ENCODE measurements at places on chromosomes 7 and 10. TPM values are rescaled to one million over a fixed set of nuclear protein-coding genes. Genes with fewer than 3 reads are reported as not detected.

ZWINT gene
- 12.2 TPM for polyA plus RNA-seq

RBM20 gene
- 0.45 TPM for polyA plus RNA-seq

ZNF722 gene
- polyA plus RNA-seq: not detected

EN2 gene
- 0.03 TPM for polyA plus RNA-seq

RBP3 gene
- not detected for polyA plus RNA-seq

CDH23 gene
- polyA plus RNA-seq: 2.0 TPM

GIMAP7 gene
- polyA plus RNA-seq: 103 TPM

SPRN gene
- 0.20 TPM for polyA plus RNA-seq

FAM13C gene
- 1.7 TPM for polyA plus RNA-seq

UBE2D4 gene
- 12.8 TPM for polyA plus RNA-seq

TMEM254 gene
- polyA plus RNA-seq: 9.6 TPM

LRIT1 gene
- not detected for polyA plus RNA-seq

SLC18A3 gene
- polyA plus RNA-seq: not detected

KCND2 gene
- polyA plus RNA-seq: 0.11 TPM

AKR1C4 gene
- polyA plus RNA-seq: not detected

ADRA2A gene
- polyA plus RNA-seq: 0.74 TPM
